Activated naive CD8-positive, alpha-beta T cell treated with anti-CD3 and anti-CD28 coated beads, Interleukin-2, amount 50 U/mL, for 24 hours (primary cell): ENCODE measurements at places on chromosomes 16 and 17.

GRCh38 chr17:44198721-44199552 lies 747 bp downstream of the ATXN7L3 start:
- DNase-seq = peak; percentile 61

DNA sequence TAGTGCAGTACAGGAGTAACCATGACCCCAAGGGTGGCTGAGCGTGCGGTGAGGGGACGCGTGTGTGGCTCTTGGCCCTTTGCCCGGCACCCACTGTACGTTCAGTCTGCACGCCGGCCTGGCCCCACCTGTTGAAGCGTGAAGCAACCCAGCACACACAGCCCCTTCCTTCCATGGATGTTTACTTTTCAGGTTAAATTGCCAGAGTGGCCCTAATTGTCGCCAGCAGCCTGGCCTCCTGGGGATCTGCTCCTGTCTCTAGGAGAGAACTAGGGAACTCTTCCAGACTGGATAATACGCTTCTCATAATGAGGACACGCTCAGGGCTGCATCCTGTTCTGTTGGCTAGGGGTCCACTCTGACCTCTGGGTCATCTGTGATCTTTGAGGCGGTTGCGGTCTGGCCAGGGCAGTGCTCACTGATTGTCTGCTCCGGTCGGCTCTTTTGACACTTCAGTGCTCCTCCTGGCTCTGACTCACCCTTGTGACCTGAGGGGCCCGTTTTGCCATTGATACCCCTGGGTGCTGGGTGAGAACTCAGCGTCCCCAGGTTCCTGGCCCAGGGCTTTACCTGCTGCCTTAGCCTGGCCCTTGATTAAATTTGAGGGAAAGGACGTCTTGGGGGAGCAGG lies 27.7 kb downstream of the TPSG1 start:
- no peak for DNase-seq

GRCh38 chr17:8393470-8394231 lies 4.0 kb downstream of the RNF222 start:
- DNase-seq = peak; percentile 17

DNA sequence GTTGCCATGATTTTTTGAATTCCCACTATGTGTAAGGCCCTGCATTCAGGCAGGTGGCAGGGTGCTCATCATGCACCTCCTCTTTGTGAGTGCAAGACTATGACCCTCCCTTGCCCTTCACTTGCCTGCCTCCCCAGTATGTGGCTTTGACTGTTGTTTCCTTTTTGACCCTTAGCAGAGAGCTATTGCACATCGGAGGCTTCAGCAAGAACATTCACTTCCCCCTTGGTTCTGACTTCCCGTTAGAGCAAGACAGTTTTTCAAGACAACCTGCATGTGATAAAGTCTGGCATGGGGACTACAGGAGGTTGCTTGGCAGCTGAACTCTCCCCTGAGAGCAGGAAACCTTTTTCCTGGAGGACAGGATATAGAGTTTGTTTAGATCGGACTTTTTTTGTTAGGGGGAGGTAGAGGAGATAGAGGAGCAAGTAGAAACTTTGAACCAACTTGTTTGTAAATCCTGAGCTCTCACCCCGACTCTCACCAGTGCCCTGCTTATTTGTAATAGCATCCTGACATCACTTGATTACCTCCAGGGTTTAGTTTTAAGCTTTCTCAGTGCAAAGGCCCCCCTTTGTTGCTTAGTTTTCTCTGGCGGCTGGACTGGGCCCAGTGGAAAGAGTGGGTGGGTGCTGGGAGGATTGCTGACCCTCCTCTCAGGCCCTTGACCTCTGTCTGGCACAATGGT lies 34.3 kb downstream of the LIMD2 start:
- no peak for DNase-seq

DNA sequence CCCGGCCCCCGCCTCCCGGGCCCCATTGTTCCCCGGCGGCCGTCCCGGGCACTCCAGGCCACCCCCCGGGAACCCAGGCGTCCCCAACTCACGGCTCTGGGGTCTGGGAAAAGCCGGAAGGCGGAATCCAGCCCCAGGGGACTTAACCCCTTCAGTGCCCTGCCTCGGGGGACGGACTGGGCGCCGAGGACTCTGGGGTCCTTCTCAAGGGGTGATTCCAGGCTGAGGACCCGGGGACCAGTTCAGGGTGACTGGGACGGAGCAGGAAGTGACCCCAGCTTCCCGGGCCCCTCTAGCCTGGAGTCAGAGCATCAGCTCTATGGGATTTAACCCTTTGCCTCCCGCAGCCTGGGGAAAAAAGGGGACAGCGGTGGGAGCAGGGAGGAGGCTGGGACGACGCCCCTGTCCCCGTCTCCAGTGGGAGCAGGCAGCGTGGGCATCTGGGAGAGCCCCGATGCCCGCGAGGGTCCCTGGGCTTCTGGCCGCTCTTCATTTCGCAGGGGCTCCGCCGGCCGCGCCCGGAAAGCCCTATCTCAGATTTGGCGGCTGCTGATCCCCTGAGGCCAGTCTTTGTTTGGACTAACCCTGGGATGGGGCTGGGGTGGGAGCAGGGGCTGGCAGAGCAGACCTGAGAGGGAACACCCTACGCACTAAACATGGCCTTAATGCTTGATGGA lies at the start of gene ZNF629:
ZNF629 (minus strand) TSS at position 270 of the 677 bp plus-strand sequence. CDS start 2,723 bp downstream, outside the sequence.
- peak; percentile 32 for DNase-seq

GRCh38 chr17:65527381-65527780 lies 34.1 kb downstream of the AXIN2 start:
- no peak for DNase-seq

DNA sequence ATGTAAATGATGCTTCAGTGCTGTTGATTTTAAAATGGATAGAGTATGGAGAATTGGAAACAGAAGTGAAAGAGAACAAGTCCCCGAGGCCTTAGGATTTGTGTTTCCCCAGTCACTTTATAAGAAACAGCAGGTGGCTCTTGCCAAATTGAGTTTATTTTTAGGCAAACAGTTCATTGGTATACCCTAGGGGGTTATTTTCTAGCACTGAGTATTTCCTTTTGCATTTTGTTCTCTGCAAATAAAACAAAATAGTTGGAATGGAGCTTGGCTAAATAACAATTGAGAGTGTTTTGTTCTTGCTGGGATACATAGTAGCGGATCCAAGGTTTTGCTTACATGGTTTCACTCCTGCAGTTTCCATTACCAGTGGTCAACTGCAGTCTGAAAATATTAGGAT lies 591.1 kb upstream of the C16orf82 start:
- DNase-seq = no peak

- no peak for DNase-seq
Measured at GRCh38 chr16:68640972-68641371, 4.1 kb upstream of the CDH3 start.

GRCh38 chr16:15972046-15972868 lies 22.8 kb downstream of the ABCC1 start:
- DNase-seq = no peak

DNA sequence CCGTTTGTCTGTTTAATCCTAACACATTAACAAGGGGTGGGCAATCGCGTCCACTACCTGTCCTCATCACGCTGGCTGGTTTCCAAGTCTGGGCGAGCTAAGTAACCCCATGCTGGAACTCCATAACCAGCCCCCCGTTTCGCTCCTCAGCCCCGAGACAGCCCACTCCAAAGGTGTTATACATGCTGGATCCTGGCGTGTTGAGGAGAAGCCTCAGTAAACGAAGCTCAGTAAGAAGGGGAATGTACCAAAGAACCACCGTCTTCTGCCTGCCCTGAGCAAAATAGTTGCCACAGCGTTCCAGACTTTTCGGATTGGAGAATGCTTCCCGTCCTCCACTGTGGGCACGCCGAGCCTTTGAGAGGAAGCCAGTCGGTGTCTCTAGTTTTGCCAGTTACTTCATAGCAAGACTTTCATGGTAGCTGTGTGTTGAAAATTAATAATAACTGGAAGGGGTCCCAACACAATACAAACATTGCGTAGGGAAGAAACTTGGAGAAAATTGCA lies 16.1 kb upstream of the C17orf78 start:
- DNase-seq = no peak

GRCh38 chr17:75105126-75106080 lies 4.4 kb upstream of the ARMC7 start:
- peak; percentile 53 for DNase-seq

DNA sequence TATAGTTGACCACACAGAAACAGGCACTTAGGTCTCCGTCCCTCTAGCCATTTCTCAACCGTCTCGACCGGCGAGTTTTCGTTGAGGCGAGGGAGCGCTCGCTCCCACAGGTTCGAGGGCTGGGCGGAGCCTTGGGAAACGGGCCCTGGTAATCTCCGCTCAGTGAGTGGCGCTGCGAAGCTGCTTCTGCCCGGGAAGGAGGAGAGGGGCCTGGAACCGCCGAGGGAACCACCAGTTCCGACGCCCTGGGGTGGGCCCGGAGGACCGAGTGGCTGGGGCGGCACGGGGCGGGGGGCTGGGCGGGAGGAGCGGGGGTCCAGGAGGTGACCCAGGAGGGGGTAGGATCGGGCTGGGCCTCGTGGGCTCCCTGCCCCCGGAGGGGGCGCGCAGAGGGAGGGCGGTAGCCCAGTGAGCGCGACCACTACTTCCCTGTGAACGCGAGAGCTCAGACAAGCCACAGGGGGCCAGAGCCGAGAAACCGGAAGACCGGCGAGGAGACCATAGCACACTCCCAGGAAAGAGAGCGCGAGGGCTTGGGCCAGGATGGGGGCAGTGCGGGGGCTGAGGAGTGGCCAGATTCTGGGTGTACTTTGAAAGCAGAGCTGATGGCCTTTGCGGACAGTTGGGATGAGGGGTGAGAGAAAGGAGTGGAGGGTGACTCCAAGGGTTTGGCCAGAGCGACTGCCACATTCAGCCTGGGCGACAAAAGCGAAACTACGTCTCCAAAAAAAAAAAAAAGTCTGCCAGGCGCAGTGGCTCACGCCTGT lies 29.9 kb upstream of the ARL4D start:
- peak; percentile 71 for DNase-seq

DNA sequence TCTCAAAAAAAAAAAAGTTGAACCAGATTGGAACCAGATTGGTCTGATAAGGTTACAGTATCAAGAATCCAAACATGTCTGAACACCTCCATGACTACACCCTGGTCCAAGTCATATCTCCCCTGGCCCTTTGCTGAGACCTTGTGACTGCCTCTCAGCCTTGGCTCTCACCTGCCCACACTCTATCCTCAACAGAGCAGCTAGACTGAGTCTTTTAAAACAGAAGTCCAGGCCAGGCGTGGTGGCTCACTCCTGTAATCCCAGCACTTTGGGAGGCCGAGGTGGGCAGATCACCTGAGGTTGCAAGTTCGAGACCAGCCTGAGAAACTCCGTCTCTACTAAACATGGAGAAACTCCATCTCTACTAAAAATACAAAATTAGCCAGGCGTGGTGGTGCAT lies 91.7 kb downstream of the AIPL1 start:
- no peak for DNase-seq

GRCh38 chr16:89555265-89555664 lies 5.2 kb upstream of the RPL13 start:
- no peak for DNase-seq

GRCh38 chr17:40534371-40535189 lies 30.7 kb downstream of the CCR7 start:
- no peak for DNase-seq

- DNase-seq = peak; percentile 85
Measured at GRCh38 chr17:50482516-50482915, 3.9 kb downstream of the RSAD1 start.

DNA sequence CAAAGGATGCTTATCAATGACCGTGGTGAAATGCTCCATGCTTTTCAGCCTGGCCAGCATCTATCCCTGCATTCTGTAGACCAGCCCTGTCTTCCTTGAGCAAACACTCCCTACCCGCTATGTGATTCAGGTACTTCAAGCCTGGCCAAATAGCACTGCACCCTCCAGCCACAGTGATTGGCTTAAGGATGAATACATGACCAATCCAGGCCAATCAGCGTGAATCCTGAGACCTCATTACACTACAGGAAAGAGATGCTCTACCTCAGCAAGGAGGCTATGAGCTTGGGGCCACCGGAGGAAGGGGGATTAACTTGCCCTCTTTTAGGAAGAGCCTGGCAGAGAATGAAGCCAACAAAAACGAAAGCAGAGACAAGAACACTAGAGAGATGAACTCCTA lies 162.5 kb downstream of the ZNF423 start:
- no peak for DNase-seq

GRCh38 chr16:8887431-8887765 lies 5.2 kb downstream of the LITAFD start:
- no peak for DNase-seq

DNA sequence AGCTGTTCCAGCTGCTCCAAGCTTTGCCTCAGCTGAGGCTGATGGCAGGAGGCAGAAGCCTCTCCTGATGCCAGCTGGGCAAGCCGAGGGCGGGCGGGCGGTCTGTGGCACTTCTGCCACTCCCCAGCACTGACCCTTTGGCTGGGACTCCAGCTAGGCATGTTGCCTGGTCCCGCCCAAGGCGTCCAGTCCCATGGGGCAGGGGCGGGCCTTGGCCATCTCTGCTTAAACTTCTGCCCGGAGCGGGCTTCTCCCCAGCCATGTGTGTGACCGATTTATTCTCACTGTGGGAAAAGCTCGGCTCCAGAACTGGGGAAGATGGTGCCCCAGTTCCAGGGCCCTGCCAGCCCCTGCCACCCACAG lies 349.1 kb downstream of the SEC14L1 start:
- DNase-seq = no peak

GRCh38 chr17:47739150-47739549 lies 6.1 kb downstream of the TBX21 start:
- DNase-seq = no peak

DNA sequence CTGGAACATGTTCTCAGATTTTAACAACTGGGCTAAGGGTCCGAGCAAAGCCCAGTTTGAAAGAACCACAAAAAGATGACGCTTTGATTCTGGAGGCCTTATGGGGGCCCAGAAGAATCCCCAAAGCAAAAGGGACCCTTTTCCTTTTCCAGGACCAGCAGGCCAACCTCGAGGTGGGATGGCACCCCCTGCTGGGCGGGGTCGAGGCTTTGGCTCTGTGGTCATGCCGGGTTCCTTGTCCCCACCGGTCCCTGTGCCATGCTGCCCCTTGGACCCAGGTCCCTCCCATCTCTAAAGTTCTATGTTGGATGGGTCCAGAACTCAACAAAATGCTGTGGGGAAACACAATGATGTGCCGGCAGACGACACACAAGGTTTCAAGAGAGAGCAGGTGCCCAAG lies 30.9 kb downstream of the TMEM204 start:
- peak; percentile 29 for DNase-seq

- no peak for DNase-seq
Measured at GRCh38 chr17:68498479-68499326, 13.5 kb upstream of the PRKAR1A start.

DNA sequence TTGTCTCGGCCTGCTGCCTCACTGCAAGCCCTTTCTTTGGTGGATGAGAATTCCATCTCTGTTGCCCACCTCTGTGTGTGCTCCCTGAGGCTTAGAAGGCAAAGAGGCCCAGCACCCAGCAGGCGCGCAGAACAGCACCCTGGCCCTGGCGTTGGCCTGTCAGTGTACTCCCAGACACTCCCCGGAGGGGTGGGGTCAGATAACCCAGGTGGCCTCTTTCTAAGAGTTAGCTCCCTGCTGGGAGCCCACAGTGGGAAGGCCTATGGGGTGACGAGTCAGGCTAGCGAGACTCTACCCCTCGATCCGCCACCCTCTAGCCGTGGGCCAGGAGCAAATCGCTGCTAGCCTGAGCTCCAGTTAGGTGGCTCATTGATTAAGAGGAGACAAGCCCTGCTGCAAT lies 38.1 kb downstream of the SRL start:
- DNase-seq = no peak
